Right renal pelvis (tissue), 4 donors: ENCODE measurements at places on chromosomes 6 and 20.
A peak's percentile ranks its signal among the peaks of the same experiment; 100 is the strongest.

DNA sequence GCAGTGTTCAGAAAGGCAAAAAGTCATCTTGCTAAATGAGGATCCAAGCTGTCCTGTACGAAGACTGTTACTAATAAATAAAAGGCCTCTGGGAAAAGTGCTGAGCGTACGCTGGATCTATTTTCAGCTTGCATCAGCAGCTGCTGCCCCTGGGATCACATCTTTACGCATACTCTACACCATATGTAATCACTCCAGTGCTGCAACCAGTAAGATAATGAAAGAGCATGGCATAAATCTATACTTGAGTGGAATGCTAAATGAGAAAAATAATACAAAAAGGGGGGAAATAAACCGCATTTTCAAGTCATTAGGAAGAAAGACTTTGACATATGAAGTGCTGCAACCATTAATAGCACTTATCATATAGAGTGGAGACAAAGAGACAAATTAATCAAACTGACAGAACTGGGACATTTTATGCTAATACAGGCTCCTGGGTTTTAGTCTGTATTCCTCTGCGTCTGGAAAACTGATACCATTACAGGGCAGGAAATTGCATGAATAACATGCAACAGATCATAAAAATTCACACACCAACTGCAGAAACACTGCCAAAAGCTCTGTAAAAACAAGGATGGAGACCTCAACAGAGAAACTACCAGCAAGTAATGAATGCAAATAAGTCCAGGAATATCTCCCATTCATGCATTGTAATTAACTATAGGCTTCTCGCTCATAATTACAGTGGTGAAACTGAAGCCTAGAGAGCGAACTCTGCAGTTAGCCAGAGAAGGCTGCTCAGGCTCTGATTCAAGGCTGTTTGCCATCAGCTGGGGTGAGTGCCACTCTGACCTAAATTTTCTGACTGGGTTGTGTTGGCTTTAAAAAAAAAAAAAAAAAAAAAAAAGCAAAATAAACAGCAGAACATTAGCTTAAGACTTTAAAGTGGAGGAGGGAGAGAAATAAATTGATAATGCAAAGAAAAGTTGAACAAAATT, 83.8 kb downstream of the GJA10 start:
- DNase-seq = peak; percentile 65

- no peak for DNase-seq
Measured at GRCh38 chr6:49339096-49339495, 124.0 kb downstream of the MMUT start.

DNA sequence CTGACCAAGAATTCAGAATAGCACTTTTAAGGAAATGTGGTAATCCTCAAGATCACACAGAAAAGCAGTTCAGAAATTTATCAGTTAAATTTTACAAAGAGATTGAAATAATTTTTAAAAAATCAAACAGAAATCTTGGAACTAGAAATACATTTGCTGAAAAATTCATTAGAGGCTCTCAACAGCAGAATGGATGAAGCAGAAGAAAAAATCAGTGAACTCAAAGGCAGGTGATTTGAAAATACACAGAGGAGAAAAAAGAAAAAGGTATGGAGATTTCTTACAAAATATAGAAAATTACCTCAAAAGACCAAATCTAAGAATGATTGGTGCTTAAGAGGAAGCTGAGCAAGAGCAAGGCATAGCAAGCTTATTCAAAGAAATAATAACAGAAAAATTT, 11.5 kb downstream of the NQO2 start:
- no peak for DNase-seq

- DNase-seq = no peak
Measured at GRCh38 chr6:151098166-151098565, 141.6 kb upstream of the AKAP12 start.

DNA sequence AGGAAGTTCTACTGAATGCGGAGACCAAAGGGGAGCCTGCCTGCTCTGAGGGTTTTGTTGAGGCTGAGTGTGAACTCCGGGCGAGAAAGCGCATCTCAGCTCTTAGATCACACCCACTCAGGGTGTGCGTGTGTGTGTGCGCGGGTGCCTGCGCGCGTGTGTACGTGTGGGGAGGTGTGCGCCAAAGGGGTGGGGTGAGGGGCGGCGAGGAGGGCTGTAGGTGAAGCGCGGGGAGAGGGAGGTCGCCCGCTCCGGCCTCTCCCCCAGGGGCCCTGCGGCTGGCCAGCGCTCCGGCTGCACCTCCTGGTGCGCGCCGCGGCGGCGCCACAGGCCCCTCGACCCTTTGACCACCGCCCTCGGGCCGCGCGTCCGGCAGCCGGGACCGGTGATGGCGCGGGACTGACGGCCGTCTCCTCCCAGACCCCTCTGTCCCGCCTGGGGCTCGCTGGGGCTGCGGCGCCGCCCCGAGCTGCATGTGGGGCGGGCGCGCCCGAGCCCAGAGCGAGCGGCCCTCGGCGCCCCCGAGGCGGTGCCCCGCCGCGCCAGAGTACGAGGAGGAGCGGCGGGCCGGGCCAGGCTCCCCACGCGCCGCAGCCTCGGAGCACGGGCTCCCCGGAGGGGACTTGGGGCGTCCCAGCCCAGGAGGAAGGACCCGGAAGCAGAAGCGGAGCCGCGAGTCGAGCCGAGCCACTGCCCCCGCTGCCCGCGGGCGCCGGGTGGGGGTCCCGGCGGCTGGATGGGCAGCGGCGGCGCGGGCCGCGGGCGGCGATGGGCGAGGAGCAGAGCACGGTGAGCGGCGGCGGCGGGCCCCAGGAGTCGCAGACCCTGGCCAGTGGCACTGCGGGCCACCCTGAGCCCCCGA, at the start of gene RNF217:
RNF217 (plus strand) TSS at position 661 of the 862 bp plus-strand sequence; CDS start at position 769, 108 bp downstream.
- peak; percentile 43 for DNase-seq

- DNase-seq = no peak
Measured at GRCh38 chr6:68636666-68637065, 1.6 kb downstream of the ADGRB3 start.

- DNase-seq = no peak
Measured at GRCh38 chr6:2162079-2162445, 83.3 kb downstream of the GMDS start.

GRCh38 chr6:42418724-42419123, 33.0 kb downstream of the TRERF1 start:
- DNase-seq = no peak

- no peak for DNase-seq
Measured at GRCh38 chr6:37272834-37273566, 15.1 kb upstream of the TMEM217 start.

- DNase-seq = no peak
Measured at GRCh38 chr6:136037242-136037875, 185.9 kb downstream of the PDE7B start.

- DNase-seq = no peak
Measured at GRCh38 chr20:57638173-57638894, 18.1 kb upstream of the ZBP1 start.

DNA sequence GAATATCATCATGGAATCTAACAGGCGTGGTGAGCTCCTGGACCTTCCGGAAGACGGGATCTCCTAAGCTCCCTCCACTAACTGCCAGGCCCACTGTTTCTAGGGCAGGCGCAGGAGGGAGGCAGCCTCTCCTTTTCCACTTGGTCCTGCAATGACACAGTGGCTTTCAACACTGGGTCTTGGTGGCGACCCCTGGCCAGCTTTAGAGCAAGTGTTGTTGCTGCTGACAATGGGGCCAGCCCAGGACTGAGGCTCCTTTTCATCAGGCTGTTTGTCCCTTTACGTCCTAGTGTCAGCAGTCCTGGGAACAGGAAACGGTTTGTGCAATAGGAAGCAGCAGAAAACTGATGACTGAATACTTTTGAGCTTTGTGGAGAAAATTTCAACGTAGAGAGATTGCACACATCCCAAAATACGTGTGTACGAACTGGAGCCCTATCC, 9.7 kb upstream of the QKI start:
- DNase-seq = no peak

DNA sequence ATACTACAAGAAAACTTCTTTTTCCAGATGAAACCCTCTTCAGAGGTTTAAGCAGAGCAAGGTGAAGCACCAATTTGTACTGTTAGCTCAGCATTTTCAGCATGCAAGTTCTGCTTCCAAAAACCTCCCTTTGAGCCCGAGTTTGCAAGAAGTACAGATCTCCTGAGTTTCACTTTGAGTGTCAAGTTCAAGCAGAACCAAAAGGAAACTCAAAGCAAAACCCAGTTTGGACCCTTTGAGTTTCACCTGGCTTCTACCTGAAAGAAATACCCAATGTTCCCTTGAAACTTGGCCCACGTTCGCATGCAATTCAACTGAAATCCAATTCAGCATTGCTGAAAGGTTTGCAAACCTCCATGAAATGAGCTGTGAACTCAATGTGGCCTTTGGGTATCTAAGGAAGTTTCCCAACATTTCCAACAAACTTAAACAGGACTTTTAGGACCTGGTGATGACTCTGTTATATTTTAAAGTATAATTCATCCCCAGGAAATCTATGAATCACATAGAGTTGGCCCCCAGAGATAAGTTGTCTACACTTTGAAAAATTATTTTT, 62.9 kb upstream of the HBS1L start:
- no peak for DNase-seq

DNA sequence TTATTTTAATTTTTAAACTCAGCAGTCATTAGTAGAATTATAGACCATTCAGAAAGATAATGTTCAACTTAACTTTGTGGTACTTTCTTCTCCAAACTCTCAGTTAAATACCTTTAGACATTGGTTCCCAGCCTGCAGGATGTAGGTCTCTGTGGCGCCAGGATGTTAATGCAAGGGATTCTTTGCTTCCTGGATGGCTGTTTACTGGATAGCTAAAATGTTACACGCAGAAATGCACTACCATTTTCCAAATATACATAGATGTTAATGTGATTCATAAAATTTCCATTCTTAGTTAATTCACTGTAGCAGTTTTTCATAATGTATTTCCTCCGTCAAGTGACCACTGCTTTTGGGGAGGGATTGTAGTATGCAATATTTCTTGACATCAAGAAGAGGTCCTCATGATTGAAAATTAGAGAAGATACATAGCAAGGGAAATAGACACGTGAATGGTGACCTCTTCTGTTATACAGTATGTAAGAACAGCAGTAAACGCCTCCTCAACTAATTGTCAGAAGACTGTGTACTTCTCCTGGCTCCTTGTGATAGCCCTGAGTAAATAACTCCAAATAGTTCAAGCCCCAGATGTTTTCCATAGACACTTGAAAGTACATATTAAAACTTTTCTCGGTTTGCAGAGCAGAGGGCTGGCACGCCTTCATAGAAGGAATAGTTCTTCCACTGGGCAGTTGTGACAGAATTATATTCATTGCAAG, 128.8 kb downstream of the LCA5 start:
- DNase-seq = no peak

DNA sequence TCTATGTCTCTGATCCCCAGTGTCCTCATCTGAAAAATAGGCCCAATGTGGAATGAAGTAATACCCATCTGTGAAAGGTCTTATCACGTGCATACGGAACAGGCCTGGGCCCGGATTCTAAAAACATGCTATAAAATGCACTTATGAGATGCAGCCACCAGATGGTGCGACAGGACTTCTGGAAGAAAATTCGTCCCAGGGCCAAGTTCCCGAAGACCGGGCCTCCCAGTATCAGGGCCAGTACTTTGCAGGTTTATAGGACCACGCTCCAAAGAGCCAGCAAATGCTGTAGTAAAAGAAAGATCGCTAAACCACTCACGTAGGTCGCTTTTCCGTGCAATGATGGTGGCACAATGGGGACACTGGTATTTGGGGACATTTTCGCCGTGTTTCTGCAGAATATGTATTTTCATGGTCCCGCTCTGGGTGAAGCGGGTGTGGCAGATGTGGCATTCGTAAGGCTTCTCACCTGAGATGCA, 10.6 kb downstream of the CTCFL start:
- peak; percentile 64 for DNase-seq

- DNase-seq = no peak
Measured at GRCh38 chr6:85569323-85569722, 24.3 kb downstream of the SNX14 start.

GRCh38 chr6:105192707-105193465, 13.1 kb upstream of the POPDC3 start:
- no peak for DNase-seq

DNA sequence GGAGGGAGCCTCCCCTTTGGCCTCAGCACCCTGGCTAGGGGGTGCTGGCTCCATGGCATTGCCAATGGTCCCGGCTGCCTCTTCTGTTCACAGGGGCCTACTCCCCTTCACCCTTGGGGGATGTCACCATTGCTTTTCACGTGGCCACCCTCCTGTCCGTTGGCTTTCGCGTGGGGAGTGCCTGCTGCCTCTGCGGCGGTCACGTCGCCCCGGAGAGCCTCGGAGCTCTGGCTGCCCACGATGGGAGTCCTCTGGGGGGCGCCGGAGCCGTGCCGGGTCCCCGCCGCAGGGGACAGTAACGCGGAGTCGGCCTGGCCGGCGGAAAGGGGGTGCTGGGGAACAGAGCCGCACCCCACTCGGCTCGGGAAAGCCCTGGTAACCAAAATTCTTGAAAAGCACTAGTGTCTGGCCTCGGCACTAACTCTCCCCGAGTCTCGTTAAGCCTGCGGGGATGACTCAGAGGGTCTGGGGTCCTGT, 661 bp upstream of the HEBP2 start:
- DNase-seq = peak; percentile 14

- DNase-seq = no peak
Measured at GRCh38 chr6:134925800-134926199, 24.1 kb downstream of the ALDH8A1 start.

GRCh38 chr6:25404091-25404490, 124.9 kb downstream of the CARMIL1 start:
- no peak for DNase-seq

GRCh38 chr20:55610756-55611155, 394.6 kb downstream of the CBLN4 start:
- DNase-seq = no peak

DNA sequence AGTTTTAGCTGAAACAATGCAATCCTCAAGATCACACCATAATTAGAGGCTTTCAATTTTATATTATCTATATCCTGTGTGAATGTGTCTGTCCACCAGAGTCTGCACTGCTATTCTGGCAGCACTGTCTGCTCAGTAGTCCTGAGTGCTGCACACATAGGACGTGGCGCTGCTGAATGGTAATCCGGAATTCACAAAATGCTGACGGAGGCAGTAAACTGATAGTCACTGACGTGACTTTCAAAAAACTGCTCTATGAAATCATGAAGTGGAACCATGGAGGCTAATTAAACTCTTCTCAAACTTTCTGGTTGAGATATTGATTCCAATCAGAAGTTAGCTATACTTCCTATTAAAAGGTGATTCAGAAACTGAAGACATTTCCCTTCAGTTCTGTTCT, 190.8 kb upstream of the NOX3 start:
- DNase-seq = no peak

- DNase-seq = no peak
Measured at GRCh38 chr6:106005954-106006353, 80.2 kb upstream of the PRDM1 start.

GRCh38 chr6:3762852-3763251, 11.3 kb upstream of the PXDC1 start:
- DNase-seq = no peak

GRCh38 chr20:437787-438486, 24.4 kb downstream of the TBC1D20 start:
- DNase-seq = no peak

- DNase-seq = no peak
Measured at GRCh38 chr6:169997930-169998218, 246.5 kb downstream of the ERMARD start.
